Fibroblast of skin of right biceps (primary cell): ENCODE measurements at places on chromosomes 3 and 15.
A peak's percentile ranks its signal among the peaks of the same experiment; 100 is the strongest.

DNA sequence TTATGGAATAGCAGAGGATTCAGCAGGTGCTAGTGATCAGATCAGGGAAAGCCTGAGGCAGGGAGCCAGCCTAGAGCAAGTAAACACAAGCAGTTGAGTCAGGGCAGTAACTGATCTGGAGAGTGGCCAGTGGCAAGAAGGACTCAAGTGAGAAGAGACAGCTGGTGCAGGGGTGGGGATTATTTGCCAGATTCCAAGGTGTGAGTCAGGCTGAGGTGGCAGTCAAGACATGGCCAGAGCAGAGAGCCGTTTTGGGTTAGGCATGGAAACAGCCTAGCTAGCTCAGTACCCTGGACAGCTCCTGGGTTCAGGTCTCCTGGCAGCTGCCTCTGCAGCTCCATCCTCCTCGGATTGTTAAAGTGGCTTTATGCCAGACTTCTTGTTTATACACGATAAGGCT lies 281.9 kb upstream of the ONECUT1 start:
- peak; percentile 16 for DNase-seq

DNA sequence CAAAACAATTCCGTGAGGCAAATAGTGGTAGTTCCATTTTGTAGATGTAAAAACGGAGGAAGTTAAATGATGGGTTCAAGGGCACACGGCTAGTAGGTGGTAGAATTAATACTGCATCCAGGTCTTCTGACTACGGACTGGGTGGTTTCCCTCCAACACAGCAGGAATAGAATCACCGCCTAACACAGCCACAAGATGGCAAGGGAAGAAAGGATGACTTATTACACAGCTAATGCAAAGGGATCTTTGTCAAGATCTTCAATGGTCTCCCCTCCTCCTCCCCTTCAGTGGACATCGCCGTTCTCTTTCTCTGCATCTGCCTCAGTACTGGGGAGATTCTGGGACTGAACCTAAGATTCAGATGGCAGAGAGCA lies 524 bp upstream of the TOPBP1 start:
- peak; percentile 29 for DNase-seq

DNA sequence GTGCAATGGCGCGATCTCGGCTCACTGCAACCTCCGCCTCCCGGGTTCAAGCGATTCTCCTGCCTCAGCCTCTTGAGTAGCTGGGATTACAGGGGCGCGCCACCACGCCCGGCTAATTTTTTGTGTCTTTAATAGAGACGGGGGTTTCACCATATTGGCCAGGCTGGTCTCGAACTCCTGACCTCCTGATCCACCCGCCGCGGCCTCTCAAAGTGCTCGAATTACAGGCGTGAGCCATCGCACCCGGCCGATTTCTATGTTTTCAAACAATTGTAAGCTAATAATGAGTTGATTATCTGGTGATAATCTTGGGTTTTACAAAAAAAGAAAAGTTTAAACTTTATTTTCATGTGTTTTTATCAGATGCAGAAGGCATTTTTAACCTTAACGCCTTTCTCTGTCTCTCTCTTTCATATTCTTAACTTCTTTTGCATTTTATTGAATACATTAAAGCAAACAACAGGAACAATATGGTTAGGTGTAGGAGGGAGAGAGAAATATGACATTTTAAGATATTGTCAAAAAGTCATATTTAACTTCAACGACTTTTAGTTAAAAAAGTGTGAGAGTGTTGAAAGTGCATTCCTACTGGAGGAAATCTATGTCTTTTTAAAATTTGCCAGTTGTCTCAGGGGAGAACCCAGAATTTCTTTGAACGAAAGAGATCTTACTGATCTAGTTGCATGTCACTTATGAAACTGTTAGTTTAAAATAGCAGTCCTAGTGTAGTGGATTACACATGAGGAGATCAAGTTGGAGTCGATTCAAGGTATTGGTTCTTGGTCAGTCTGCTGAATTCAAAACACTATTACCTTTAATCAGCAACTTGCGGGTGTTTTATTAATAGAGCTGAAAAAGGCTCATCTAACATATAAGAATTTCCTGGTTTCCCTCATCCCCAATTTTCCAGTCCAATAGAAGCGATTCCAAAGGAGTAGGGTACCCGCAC lies 3.4 kb upstream of the MEIS2 start:
- no peak for DNase-seq

- DNase-seq: no peak
Measured at GRCh38 chr3:177610686-177611633, 413.7 kb upstream of the TBL1XR1 start.
